ENCODE measurements at places on chromosomes 7 and 10. TPM values are rescaled to one million over a fixed set of nuclear protein-coding genes. Genes with fewer than 3 reads are reported as not detected.
A peak's percentile ranks its signal among the peaks of the same experiment; 100 is the strongest.

The NME8 gene
- not detected for total RNA-seq

The COL13A1 gene
- 9.5 TPM for total RNA-seq

DNA sequence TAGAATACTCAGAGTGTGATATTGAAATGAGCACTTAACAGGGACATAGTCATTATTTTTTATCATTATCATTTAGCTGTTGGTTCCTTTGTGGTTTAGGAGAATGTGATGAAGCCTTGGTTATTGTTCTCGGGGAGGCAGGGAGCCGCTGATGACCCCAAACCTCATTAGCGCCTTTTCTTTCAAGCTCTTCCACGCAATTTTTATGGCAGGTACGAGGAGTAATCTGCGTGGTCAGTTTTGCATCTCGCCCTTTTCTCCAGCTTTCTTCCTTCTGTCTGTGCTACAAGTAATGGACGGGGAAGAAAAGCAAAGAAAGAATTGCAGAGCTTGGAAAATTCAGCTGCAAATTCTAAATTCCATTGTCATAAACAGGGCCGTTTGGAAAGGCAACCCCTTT, 338.4 kb downstream of the GLRX3 start:
- no peak for DNase-seq

The MMP21 gene
- not detected for total RNA-seq

GRCh38 chr10:127600479-127600878, 51.4 kb downstream of the NPS start:
- no peak for DNase-seq

DNA sequence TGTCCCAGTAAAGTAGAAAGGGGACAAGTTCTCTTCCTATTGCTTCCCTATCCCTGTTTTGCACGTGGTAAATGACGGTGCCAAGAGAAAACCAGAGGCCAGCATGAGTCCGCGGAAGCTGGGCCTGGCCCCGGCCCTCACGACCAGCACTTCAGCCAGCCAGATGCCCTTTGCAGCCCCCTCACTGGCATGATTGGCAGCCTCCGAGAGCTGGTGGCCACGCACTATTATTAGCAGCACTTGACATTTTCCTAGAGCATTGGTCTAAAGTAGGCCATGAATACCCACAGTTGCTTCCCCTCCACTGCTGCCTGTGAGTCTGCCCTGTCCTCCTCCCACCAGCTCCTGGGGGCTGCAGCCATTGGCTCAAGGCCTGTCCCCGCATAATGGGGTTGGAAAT, 369.1 kb downstream of the PLXNA4 start:
- peak; percentile 80 for DNase-seq

DNA sequence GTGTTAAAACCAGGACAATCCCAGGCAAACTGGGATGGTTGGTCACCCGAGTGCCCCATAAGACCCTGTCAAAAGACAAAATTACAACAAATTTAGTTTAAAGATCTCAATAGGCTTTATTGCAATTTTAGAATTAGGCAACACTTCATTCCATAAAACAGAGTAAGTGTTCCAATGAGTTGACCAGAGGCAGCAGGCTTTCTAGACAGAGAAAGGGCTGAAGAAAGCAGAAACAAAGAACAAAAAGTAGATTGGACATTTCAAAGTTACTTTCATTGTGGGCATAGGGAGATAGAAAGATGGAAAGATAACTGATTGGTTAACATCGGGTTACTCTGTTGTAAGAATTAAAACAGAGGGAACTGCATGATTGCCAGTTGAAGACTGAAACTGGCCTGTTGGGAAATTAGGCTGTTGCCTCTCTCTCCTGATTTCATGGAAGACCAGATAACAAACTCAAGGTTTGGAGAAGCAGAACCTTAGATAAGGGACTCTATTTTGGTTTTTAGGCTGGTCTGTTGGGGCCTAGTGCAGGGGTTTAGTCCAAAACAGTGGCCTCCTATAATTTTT, 36.3 kb downstream of the ENTPD1 start:
- DNase-seq, result no peak

- DNase-seq, result no peak
Measured at GRCh38 chr10:99461230-99461629, 30.8 kb upstream of the GOT1 start.

GRCh38 chr10:123769647-123770046, 103.5 kb downstream of the GPR26 start:
- no peak for DNase-seq

- no peak for DNase-seq
Measured at GRCh38 chr7:83528925-83529423, 120.0 kb downstream of the SEMA3E start.

- no peak for DNase-seq
Measured at GRCh38 chr7:81064426-81064825, 145.6 kb upstream of the SEMA3C start.

The SMIM30 gene
- total RNA-seq, result 127 TPM

The TRIL gene
- total RNA-seq, result 2.6 TPM

DNA sequence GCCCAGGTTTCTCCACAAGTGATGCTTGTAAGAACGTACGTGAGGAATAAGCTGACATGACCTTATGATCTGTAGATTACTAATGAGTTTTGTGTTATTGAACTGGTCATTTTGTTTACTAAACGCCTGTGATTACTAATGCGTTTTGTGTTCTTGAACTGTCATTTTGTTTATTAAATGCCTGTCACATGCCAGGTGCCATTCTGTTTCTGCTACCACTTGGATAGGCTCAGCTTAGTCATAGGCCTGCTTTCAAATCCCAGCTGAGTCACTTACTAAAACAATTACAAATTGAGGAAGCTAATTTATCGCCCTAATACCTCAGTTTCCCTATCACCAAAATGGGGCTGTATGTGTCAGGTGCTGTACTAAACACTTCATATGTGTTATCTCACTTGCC, 4.7 kb upstream of the HGF start:
- DNase-seq, result no peak

DNA sequence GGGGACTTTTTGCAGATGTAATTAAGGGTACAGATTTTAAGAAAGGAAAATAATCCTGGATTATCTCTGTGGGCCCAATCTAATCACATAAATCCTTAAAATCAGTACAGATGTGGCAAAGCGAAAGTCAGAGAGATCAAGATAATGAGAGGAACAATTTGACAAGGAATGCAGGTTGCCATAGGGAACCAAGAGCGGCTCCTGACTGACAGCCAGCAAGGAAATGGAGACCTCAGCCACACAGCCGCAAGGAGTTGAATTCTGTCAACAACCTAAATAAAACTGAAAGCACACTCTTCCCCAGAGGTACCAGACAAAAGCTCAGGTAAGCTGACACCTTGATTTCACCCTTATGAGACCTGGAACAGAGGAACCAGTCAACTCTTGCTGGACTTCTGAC, 3.4 kb upstream of the PNPLA8 start:
- DNase-seq, result no peak

The CYP2E1 gene
- total RNA-seq, result 2.2 TPM

DNA sequence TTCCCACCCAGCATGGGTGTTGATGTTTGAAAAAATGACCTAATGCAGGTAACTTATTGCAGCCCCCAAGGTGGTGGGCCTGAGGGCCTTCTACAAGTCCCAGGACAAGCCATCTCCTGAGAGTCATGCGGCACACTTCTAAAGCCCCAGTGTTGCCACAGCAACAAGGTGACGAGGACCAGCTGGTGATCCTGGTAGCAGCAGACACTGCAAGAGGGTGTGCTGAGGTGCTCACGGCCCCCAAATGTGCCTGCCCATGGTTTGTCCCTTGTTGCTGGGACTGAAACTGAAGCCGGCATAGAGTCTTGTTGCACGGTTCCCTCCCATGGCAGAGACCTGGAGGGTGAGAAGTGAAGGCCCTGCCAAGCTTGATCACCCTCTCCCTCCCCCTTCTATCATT, 333.2 kb upstream of the MGMT start:
- DNase-seq, result no peak

DNA sequence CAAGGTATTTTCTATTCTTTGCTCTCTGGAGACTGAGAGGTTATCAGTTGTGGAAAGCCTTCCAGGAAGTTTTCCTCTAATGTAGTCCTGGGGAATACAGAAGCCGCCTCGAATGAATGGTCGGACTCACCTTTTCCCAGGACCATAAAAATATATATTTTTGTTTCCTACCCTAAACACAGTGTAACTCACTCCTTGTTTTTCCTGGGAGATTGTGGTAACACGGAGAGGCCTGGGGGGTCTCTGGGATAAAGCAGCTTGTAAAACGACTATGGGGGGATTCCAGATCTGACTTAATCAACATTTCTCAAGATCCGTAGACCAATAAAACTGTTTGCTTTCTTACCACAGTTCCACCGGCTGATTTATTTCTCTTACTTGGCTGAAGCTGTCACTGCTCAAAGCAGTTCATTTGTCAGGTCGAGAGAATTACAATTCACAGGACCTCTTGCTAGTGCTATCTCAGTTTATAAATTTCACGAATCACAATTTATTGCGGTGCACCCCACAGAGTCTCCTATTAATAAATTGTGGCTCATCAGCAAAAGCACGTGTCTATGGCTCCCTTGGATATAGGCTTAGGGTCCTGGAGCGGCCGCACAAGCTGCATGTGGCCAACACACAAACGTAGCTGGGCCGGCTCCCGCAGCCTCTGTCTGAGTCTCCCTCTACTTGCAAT, 176.3 kb upstream of the BMPER start:
- no peak for DNase-seq

The SSC4D gene
- 0.51 TPM for total RNA-seq

- DNase-seq, result no peak
Measured at GRCh38 chr7:142153400-142153799, 41.9 kb downstream of the MGAM2 start.

- no peak for DNase-seq
Measured at GRCh38 chr10:132790470-132790869, 4.5 kb upstream of the NKX6-2 start.

DNA sequence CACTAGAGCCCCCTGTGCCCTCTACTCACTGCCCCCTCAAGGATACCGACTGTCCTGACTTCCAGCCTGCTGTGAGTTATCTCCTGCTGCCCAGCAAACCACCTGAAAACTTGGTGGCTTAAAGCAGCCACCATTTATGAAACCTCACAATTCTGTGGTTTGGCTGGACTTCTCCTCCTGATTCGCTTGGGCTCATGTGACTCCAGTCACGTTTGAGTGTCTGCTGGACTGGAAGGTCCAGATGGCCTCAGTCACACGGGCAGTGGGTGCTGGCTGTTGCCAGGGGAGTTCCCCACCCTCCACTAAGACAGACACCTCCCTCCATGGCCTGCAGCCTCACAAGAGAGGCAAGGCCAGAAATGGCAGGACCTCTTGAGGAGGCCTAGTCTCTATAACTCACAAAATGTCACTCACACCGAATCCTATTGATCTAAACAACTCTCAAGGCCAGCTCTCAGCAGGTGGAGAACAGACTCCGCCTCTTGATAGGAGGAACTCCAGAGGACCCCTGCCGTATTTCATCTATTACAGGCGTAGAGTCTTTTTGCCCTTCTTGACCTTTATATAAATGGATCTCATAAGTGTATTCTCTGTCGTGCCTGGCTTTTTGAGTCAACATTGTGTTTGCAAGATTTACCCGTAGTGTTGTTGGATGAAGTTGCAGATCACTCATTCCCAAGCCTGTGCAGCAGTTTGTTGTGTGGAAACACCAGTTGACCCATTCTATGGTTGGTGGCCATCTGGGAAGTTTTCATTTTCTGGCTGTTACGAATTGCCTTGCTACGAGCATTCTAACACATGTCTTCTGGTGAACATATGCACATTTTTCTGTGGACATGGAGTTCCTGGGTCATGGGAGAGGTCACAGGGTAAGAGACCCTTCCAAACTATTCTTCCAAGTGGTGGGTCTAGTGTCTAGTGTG, 48.3 kb downstream of the ZMIZ1 start:
- no peak for DNase-seq

The VSTM4 gene
- 24.4 TPM for total RNA-seq

The ANKRD61 gene
- total RNA-seq, result not detected

The RAB19 gene
- not detected for total RNA-seq

GRCh38 chr7:55255496-55256445, 109.4 kb upstream of the LANCL2 start:
- peak; percentile 80 for DNase-seq

The EEPD1 gene
- total RNA-seq, result 6.6 TPM

The PITRM1 gene
- total RNA-seq, result 85.3 TPM

The LRMDA gene
- 4.5 TPM for total RNA-seq

The AZGP1 gene
- 114 TPM for total RNA-seq

GRCh38 chr10:103839519-103839871, 15.9 kb downstream of the SH3PXD2A start:
- no peak for DNase-seq

GRCh38 chr10:133452453-133452852, 1.3 kb upstream of the SCART1 start:
- DNase-seq, result no peak

- no peak for DNase-seq
Measured at GRCh38 chr10:87538092-87539015, 33.7 kb downstream of the MINPP1 start.

GRCh38 chr7:103752995-103753394, 236.5 kb downstream of the RELN start:
- DNase-seq, result no peak

- no peak for DNase-seq
Measured at GRCh38 chr10:110850099-110850498, 21.6 kb upstream of the PDCD4 start.

DNA sequence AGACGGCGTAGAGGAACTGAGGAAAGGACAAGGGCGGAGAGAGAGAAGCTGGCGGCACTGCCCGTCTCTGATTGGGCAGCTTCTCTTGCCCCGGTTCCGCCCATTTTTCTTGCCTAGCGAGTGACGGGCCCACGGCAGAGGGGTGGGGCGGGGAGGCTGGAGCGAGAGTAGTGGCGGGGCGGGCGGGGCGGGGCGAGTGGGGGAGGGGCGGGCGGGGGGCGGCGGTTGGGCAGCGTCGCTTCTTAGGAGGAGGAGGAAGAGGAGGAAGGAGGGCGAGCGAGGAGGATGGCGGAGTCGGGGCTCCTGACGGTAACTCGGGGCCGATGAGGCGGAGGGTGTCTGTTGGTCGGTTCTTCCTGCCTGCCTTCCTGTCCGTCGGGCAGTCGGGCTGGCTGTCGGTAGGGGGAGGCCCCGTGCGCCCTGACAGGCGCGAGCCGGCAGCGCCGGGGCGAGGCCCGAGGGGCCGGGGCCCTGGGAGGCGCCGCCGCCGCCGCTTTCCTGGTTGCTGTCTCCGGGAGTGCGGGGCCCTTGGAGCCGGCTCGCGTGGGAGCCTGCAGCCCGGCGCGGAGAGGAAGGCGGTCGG, at the start of gene SHOC2:
TSS of gene SHOC2 (plus strand) at position 256 of the 583 bp plus-strand sequence. CDS start 44,755 bp downstream, outside the sequence.
- DNase-seq, result peak; percentile 99

The DMBT1 gene
- 0.08 TPM for total RNA-seq

- no peak for DNase-seq
Measured at GRCh38 chr7:132560825-132561529, 15.3 kb downstream of the PLXNA4 start.

DNA sequence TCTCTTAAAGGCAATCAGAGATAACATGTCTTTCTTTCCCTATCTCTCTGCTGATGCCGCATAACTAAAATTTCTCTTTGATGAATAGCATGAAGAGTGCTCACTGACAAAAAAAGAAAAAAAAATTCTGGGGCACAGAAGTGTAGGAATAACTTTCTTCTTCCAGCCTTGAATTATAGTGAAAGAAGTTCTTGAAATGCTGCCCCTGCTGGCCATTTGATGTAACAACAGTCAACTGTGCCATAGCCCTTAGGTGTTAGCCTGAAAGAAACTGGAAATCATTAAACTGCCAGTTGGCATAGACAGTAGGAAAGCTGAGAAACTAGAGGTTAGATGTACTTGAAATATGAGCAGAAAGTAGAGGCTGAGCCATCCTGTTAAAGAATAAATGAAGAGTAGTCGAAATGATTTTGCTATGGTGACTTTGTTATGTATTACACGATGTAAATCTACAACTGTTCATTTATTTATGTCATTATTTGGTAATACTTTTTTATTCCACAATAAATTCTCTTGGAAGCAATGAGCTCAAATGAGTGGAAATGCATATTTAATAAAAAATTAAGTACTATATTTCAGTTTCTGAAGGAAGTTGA, 48.3 kb upstream of the FAM171A1 start:
- no peak for DNase-seq
